ENCODE measurements at places on chromosomes 16 and 17.
A peak's percentile ranks its signal among the peaks of the same experiment; 100 is the strongest.

- DNase-seq = no peak
Observed at GRCh38 chr16:64580558-64580957, 541.3 kb downstream of the CDH11 start.

- DNase-seq = no peak
Observed at GRCh38 chr17:82527898-82528297, 8.4 kb downstream of the FOXK2 start.

- DNase-seq = no peak
Observed at GRCh38 chr16:50884066-50884860, 142.4 kb downstream of the CYLD start.

GRCh38 chr16:29845656-29846055, 17.4 kb downstream of the CDIPT start:
- no peak for DNase-seq

GRCh38 chr16:12381662-12382061, 405.1 kb downstream of the SNX29 start:
- DNase-seq = no peak

DNA sequence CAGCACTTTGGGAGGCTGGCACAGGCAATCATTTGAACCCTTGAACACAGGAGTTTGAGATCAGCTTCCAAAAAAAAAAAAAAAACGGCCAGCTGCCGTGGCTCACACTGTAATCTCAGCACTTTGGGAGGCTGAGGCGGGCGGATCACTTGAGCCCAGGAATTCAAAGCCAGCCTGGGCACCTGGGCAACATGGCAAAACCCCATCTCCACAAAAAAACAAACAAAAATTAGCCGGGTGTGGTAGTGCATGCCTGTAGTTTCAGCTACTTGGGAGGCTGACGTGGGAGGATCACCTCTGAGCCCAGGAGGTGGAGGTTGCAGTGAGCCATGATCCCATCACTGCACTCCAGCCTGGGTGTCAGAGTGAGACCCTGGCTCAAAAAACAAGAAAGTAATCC, 39.0 kb downstream of the GRB2 start:
- DNase-seq = no peak

GRCh38 chr17:72151565-72152386, 31.0 kb downstream of the SOX9 start:
- peak; percentile 86 for DNase-seq

DNA sequence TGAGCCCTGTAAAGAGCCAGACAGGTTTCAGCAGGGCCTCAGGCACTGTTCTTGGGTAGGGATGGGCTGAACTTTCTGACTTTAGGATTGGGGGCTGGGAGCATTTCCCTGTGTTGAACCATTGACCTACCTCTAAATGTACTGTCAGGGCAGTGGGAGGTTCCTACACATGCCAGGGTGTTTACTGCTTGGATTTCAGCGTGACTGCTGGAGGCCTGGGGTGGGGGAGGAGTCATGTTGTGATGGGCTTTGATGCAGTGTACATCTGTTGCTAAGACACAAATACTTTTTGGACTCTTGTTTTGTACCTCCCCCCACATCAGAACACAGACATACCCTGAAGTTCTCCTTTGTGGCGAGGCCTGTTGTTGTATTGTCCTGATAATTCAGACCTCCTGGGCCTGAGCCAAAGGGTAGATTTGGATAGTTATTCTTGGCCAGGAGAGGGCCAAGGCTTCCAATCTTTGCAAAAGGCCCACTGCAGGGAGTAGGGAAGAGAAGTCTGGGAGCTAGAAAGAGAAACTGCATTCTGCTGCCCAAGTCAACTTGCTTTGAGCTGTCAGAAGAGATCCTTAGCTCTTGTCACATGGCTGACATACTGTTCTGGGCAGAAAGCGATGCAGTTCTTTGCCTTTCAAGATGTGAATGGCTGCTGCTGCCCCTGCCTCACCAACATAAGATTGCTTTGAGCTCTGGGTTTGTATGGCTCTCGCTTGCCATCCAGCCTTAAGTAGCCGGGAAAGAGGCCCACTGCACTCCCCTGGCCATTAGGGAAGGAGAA, 3.7 kb downstream of the NFE2L1 start:
- DNase-seq = peak; percentile 83

DNA sequence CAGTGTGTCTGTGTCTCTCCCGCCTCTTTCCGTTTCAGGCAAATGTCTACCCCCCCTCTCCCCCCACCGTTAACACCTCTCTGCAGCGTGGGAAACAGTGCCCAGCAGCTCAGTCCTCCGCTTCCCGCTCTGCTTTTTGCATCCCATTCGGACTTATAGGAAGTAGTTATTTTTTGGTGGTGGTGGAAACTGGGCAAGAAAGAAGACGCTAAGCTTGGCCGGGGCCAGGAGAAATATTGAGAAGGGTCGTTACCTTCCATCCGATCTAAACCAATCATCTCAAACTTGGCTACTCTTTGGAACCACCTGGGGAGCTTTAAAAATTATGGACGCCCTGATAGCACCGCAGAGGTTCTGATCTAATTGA, 499 bp upstream of the HLF start:
- DNase-seq = no peak

GRCh38 chr17:81460856-81461460, 51.6 kb downstream of the ACTG1 start:
- peak; percentile 84 for DNase-seq

- DNase-seq = no peak
Observed at GRCh38 chr17:67241719-67242341, 3.2 kb downstream of the HELZ start.

DNA sequence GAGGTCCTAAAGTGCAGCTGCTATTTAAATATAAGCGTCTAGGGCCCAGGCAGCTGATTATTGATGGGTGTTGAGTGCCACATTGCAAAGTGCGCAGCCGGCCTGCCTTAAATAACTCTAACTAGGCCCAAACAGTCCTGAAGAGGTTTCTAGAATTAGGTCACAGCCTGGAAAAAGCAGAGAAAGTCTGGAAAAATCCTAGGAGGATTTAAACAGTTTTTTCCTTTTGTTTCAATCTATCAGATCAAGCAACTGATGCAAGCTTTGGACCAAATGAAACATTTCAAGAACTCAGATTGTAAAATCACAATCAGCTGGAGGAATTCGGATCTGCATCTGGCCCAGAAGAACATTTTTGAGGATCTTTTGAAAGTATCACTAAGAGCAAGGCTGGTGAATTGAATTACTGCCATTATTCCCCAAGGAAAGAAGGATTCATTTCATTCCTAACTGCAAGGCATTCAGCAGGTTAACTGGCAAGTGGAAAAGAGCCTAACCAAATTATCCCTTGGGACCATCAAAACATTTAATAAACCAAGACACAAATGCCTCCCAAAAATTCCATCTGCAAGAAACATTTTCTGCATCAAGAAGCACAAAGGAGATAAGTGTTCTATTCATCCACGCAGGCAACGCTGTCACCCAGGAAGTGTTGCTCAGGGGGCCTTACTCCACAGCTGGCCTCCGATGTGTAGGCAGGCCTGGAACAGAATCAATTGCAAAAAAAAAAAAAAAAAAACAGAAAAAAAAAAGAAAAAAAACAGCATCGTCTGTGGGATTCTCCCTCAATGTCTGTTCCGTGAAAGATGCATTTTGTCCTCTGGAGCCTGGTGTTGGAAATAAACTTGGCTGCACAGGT, 46.1 kb downstream of the IRX3 start:
- DNase-seq = peak; percentile 13

DNA sequence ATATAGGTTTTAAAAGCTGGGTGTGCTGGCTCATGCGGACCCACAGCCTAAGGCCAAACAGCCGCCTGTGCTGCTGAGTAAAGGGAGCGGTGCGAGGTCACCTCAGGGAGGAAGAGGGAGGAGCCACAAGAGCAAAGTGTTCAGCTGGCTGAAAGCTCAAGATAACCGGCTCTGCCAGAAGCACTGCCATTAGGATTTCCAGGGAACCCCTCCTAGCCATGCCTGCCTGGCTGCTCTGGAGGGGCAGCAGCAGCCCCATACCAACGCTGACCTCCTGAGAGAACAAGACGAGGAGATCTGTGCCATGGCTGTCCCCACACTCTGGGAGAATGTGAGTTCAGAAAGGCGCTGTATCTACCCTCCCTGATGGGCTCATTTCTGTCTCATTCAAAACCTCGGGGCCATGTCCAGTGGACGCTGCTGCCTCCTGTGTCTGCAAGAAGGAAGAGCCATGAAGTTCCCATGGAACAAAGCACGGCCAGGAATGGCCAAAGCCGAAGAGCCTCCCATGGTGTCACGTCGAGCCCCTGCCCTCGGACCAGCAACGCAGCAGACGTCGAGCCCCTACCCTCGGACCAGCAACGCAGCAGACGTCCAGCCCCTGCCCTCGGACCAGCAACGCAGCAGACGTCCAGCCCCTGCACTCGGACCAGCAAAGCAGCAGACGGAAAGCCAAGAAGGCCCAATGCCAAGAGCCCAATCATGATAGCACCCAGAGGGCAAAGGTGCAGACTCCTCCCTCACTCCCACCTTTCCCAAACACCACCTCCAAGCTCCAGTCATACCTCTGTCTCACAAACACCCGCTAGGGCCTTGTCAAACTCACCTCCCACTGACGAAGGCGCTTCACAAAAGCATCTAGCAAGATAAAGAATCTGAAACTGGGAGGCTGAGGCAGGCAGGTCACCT, 107.0 kb downstream of the ANKRD11 start:
- peak; percentile 71 for DNase-seq

- DNase-seq = peak; percentile 9
Observed at GRCh38 chr16:23807028-23807427, 28.8 kb upstream of the PRKCB start.

- DNase-seq = no peak
Observed at GRCh38 chr17:56830726-56831368, 2.9 kb downstream of the C17orf67 start.

GRCh38 chr16:84836234-84836647, 16.5 kb downstream of the CRISPLD2 start:
- DNase-seq = peak; percentile 88

GRCh38 chr17:64491034-64491860, 5.6 kb downstream of the POLG2 start:
- no peak for DNase-seq

GRCh38 chr17:19645734-19646201, 2.8 kb upstream of the ALDH3A2 start:
- no peak for DNase-seq

DNA sequence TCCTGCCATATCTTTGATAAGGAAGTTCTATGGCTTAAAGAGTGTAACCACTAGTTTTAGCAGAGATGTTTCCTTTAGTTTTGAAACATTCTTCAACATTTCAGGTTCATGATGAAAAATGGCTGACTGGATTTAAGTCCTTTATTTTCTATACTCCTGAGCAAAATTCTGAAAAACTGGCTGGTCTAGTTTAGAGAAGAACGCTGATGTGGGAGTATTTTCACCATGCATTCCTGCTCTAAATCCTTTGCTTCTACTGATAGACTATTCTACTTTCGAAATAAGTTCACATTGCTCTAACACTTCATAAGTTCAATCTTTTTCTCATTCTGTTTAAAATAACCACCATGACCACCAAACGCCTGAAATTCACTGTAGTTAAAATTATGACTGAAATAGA, 281.9 kb downstream of the FTO start:
- no peak for DNase-seq

- no peak for DNase-seq
Observed at GRCh38 chr17:34739386-34739785, 160.0 kb downstream of the TMEM132E start.

GRCh38 chr16:70725912-70726828, 40.3 kb upstream of the MTSS2 start:
- no peak for DNase-seq

GRCh38 chr17:50421308-50422051, 4.5 kb upstream of the ACSF2 start:
- DNase-seq = no peak

GRCh38 chr17:4189280-4189679, 46.3 kb downstream of the CYB5D2 start:
- no peak for DNase-seq

GRCh38 chr17:57091186-57091618, 6.2 kb downstream of the AKAP1 start:
- DNase-seq = peak; percentile 75

DNA sequence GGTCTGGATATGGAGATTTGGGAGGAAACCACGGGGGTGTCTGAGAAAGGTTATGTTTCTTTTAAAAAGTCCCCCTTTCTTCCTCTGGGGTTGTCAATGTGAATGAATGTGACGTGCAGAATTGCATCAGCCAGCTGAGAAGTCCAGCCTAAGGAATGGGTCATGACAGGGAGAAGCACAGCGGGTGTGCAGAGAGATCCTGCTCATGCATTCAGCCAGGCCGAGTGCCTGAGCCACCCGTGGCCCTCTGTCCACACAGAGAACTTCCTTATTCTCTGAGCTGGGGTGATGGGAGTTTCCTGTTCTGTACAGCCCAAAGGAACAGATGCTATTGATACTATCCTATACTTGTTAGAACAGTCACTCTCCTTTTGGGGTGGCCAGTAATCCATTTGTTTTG, 117.9 kb downstream of the CPPED1 start:
- no peak for DNase-seq

GRCh38 chr16:9741776-9742175, 440.5 kb downstream of the GRIN2A start:
- DNase-seq = no peak

DNA sequence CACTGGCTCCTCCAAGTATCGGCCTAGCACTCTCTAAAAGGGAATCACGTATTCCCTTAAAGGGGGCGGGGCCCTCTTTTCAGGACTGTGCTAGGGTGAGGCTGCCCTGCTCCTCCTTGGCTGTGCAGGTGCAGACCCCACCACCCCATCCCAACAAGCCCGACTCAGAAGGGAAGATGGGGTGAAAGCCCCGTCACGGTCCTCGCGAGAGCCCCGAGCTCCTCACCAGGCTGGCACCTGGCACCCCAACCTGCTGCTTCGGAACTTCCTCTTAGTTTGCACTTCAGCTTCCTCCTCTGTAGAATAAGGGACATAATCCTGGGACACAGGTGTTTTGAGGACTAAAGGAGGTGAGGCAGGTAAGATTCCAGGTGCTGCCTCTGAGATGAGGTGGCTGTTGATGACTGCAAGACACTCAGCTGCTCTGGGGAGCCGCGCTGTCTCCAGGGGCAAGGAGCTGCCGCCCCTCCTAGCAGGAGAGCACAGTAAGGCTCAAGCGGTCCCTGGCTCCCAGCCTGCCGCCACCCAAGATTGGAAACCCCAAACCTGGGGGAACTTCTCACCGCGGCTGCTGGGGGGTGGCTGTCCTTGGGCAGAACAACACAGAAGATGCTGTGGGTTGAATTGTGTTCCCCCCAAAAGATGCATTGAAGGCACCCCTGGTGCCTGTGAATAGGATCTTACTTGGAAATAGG, 88.8 kb downstream of the MGAT5B start:
- no peak for DNase-seq

GRCh38 chr16:5062790-5063765, 2.7 kb downstream of the C16orf89 start:
- no peak for DNase-seq

GRCh38 chr17:2580151-2580550, 13.3 kb upstream of the PAFAH1B1 start:
- DNase-seq = no peak

DNA sequence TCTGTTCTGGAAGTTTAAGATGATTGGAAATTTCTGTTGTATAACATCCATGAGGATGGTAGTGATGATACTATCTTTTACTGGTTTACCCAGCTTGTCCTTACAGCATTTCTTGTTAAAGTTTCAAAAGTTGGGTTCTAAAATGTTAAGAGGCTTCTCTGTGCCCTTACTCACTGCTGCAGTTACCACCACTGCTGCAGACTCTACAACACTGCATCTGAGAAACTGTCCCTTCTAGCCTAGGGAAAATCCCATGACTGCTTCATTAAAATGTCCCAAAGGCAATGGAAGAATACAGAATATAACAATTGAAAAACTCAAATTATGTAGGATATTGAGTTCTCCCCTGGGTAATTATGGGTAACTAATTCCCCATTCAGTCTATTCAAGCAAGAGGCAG, 3.8 kb upstream of the NSRP1 start:
- DNase-seq = no peak
